Esophagus squamous epithelium (tissue), 5 donors: ENCODE measurements at places on chromosomes 6 and 20.

GRCh38 chr6:145241039-145241438, 494.3 kb downstream of the EPM2A start:
- no peak for DNase-seq

DNA sequence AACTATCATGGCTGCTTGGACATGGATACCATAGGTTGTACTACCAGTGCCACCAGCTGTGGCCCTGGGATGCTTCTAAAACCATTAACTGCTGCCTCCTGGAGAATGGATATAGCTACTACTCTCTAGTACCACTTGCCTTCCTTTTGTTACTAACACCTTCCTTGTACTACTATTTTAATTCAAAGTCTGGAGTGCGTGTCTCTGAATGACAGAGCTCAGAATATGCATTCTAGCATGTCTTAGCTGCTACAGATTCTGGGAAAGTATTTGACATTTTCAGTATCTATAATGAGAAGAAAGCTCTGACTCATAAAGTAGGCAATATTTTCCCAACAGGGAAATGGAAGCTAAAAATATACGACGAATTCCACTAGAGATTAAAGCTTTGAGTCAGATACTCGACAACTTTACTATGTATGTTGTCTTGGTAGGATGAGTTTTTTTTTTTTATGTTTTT, 112.3 kb downstream of the PFDN4 start:
- DNase-seq = no peak

- DNase-seq = no peak
Observed at GRCh38 chr20:56004007-56004406, 1.3 kb downstream of the CBLN4 start.

GRCh38 chr20:23115822-23116221, 29.7 kb upstream of the CD93 start:
- DNase-seq = no peak

DNA sequence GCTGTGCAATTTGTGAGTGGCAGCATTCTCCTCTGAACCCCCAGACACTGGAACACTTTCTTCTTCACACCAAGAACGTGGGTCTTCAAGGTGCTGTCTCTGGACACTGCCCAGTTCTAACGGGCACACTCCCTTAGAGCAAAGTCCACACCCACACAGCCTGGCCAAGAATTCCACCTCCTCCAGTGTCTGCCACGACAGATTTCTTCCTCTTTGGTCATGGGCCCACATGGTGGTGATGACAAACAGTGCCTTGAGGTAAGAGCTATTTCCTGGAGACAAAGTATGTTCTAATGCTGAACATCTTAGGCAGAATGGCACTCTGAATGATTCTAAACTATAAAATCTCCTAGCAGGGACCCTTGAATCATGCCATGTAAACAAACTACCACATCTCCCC, 25.5 kb upstream of the SSTR4 start:
- no peak for DNase-seq

- DNase-seq = no peak
Observed at GRCh38 chr6:17505062-17505476, 95.0 kb upstream of the FAM8A1 start.
